CD4-positive, alpha-beta T cell treated with Interleukin-4 for 1 hour (primary cell): ENCODE measurements at places on chromosomes 7 and 10.

DNA sequence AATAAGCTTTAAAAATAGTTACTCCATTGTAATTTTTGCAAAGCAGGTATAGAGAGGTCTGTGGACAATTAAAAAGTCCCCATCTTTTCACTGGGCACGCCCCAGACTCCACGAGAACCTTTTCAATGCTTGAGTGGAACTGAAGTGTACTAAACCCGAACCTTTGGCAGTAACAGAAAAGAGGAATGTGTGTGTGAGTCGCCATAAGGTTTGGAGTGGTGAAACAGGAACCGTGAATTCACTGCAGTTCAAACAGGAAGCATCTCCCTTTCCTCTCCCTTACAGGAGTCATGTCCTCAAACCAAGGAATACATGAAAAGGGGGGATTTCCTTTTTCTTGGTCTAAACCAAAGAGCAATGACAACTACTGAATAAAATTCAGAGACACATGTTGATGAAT is 23.2 kb downstream of the NDUFB2 start:
- DNase-seq = no peak

GRCh38 chr10:92082583-92083280 is 159.2 kb downstream of the BTAF1 start:
- no peak for DNase-seq

GRCh38 chr10:30436191-30436611 is 2.2 kb downstream of the MAP3K8 start:
- no peak for DNase-seq

DNA sequence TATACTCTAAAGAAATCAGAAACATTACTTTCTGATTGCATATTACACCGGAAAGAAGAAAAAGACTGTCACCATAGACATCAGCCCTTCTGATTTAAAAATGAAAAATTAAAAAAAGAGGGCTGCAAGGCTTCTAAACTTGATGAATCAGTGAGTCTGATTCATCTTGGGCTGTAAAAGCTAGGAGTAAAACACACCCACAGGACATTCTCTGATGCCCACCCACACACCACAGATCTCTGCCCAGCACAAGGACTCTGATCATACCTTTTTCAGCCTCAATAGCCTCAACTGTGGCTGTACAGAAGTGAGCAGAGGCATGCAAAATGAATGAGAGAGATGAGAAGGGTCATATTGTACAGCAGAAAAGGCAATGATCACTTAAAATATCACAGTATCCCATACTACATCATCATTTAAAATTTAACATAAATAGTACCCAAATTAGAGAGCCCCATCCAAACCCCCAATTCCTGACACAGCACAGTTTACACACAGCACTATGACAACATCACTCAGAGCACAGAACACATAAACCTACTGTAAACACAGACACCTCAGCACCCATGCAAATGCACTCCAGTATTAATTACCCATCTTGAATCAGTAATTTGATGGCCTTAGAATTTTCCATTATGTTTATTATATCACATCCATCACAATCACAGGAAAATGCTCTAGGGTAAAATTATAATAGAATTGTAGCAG is 6.4 kb upstream of the MSS51 start:
- DNase-seq = no peak

DNA sequence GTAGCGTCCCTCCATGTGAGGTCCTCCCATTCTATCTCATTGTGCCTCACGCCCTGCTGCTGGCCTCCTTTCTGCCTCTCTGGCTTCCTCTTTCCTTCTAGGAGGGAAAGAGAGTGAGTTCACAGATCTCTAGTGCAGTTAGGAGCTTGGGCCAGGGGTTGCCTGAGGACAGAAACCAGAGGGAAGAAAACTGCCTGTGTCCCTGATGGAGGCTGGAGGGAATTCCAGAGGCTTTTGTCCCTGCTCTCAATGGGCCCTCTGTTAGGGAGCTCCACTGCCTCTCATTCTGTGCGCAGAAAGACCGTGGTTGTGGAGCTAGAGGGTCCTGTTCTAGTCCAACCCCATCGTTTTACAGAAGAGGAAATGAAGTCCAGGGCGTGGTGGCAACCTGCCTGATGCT is 4.6 kb downstream of the MARVELD1 start:
- DNase-seq = no peak

DNA sequence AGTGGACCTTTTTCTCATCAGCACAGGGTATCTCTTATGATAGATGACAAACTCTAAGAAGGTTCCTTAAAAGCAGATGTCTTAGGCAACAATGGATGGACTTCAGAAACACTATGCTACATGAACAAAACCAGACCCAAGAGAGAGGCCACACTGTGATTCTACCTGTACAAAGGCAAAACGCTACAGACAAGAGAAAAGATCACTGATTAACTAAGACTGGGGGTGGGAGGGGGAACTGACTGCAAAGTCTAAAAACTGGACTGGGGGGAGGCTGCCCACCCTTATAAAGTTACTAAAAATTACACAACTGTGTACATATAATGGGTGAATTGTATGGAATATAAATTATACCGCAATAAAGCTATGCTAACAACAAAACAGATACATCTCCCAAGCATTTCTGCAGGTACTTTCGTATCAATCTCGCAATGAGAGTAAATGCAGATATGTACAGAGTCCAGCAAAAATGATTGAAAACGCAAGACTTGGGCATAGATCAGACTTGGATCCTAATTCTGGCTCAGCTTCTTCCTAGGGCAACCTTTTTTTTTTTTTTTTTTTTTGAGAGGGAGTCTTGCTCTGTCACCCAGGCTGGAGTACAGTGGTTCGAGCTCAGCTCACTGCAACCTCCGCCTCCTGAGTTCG is 179.7 kb downstream of the FAM107B start:
- peak; percentile 14 for DNase-seq

DNA sequence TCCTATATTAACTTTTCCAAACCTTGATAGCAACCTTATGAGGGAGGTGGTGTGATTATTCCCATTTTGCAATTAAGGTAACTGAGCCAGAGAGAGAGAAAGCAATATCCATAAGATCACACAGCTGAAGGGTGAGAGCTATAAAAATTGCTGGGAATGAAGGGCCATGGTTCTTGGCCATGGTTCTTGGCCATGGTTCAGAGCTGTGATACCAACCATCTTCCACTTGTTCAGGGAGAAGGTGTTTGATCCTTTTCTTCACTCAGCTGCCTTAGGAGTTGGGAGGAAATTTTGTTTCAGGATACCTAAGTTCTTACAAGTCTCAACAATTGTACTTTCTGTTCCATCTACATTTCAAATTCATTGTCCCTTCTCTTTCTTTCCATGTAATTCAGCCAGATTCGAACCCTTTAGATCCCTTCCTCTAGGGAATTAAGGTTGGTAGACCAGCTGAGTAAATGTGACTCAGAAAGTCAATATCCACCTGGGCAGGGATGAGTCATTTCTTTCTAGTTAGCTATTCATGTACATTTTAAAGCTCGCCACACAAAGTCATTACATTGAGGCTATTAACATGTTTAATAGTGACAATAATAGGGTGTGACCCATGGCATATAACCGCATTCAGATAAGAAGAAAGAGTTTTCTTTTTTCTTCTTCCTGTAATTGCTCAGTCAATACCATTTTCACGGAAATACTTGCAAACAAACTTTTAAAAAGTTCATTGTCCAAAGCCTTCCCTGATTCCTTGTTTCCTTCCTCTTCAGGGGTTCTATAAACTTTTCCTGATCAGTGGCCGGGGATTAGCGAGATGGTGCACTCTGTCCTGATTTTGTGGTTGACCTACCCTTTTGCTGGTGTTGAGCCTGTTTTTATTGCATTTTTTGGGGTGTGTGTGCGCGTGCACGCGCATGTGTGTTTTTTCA is 143.4 kb downstream of the TCF7L2 start:
- peak; percentile 15 for DNase-seq

DNA sequence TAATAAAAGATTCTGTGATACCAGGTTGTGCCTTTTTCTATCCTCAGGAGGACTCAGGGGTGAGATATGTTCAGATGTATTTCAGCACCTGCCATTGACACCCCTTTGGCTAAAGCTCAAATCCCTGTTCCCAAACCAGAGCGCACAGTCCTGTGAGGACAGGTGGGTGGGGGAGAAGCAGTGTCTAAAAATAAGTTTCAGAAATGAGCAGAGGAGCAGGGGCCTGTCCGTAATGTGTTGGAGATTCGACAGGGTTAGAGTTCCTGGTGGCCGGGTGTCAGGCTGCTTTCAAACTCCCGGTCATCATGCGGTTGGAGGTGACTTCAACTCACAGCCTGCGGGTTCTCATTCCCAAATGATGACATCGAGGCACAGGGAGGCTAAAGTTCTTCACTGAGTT is 211.5 kb downstream of the KLF6 start:
- DNase-seq = no peak

- DNase-seq = no peak
Measured at GRCh38 chr7:31419505-31420055, 79.1 kb upstream of the NEUROD6 start.

GRCh38 chr7:24899161-24899560 is 80.8 kb downstream of the OSBPL3 start:
- no peak for DNase-seq

- DNase-seq = no peak
Measured at GRCh38 chr10:77482072-77482471, 155.5 kb downstream of the KCNMA1 start.

GRCh38 chr7:140174217-140174616 is 2.6 kb downstream of the KDM7A start:
- no peak for DNase-seq
